ENCODE measurements at places on chromosomes 5 and 9.
A peak's percentile ranks its signal among the peaks of the same experiment; 100 is the strongest.

GRCh38 chr5:18393565-18394442 is 759.5 kb downstream of the TAF11L14 start:
- peak; percentile 48 for DNase-seq

DNA sequence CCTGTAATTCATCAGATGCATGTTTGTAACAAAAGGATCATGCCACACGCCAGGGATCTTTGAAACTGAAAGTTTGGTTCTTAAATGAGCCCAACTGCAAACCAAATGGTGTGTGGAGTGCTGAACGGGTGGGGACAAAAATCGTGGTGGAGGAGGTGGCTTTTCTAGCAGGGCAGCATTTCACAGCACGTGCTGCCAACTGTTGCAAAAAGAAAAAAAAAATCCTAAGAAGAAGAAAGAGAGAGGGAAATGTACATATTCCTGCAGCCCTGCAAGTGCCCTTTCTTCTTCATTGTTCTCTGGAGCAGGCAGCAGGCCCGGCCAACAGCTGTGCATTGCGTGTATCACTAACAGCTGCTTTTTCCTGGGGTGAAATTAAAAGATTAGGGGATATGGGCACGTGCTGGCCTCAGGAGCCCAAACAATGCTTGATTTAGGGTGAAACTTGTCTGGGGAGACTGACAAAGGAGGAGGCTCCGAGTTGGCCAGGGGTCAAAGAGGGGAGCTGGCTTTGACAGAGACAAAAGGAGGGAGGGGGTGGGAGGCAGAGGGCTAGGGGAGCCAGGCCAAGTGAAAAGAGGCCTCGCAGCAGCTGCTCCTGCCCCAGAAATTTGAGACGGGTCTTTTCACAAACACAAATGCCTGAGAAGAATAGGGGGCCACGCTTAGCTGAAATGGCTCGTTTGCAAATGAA is 73.0 kb downstream of the GADD45G start:
- no peak for DNase-seq

DNA sequence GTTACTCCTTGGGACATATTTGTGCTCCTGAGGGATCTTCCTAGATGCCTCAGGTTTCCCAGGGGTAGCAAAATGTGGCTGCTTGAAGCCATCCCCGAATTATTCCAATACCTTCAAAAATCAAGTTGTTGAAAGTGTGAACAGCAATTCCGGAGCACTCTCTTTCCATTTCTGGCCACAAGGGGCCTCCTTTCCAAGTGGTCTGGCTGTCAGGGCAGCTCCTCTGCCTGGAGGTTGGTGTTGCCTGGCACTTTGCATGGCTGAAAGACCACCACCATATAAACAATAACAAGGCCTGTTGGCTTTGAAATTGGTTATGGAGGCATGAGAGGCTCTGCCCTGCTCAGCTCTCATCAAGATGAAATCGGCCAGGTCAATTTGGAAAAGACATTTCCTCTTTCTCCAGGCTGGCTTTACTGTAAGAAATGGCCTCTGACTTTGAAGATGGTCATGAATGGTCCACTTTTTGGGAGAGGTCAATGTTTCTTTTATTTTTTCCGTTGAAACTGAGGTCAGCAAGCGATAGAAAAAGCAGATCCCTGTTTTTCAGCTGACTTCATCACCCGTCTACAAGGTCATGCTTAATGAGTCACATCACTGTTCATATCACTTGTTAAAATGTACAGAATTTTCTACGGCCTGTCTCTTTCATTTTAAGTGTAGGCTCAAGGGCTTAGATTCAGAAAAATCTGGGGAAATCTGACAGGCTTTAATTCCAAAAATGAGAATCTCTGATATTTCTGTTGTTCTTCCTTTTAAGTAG is 481.1 kb upstream of the ZNF608 start:
- DNase-seq: no peak

DNA sequence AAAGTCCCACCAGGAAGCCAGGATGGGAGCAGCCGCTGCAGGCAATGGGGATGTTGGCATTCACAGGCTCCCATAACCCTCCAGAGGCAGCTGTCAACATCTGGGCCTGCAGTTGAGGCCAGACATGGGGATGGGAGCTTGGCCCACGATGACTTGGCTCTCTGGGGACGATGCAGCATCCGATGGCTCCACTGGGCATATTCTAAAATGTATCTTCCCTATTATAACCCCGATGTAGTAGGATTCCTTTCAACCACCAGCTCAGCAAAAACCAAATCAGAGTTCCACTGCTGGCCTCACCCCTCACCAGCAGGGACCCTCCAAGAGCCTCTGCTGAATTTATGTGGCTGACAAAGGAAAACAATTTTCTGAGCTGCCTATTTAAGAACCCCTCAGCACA is 7.1 kb downstream of the SPRY4 start:
- DNase-seq: no peak

DNA sequence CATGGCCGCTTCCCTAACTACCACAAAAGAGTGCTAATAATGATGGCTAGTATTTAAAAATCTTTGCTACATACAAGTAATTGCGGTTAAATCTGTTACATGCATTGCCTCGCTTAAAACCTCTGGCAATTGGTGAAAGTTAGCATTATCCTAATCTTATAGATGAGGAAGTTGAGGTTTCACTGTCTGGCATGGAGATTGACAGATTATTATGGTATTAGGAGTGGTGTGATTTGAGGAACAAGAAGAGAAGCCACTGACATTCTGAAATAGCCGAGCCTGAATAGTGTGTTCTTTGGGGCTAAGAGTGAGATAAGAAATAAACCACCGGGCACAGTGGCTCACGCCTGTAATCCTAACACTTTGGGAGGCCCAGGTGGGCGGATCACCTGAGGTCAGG is 45.3 kb upstream of the DPYSL3 start:
- no peak for DNase-seq

GRCh38 chr5:39579750-39580149 is 155.0 kb upstream of the DAB2 start:
- DNase-seq: no peak

DNA sequence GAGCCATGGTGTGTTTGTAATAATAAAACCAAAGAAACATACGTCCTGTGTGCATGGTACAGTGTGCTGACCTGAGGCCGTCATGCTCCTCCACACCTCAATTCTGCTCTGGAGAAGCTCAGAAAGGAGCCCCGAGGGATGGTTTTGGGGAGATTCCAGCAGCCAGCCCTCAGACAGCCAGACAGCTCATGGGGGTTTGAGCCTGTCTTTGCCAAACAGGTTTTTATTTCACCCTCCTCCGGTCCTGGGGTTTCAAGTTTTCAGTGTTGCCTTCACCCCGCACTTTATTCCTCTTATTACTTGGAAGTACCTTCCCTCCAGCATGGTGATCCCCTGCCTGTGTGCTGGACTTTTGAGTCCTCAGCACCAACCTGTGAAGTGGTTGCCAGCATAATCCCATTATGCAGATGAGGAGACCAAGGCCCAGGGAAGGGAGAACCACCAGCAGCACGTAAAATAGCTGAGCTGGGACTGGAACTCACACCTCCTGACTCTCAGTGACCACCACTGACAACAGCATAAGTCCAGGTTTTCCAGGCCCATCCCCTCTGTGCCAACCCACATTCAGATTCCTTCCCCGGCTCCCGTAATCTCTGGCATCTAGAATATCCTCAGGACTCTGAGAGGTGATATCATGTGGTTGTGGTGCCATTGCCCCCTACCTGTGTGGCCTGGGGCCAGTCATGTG is 35.1 kb downstream of the TGFBI start:
- DNase-seq: no peak

DNA sequence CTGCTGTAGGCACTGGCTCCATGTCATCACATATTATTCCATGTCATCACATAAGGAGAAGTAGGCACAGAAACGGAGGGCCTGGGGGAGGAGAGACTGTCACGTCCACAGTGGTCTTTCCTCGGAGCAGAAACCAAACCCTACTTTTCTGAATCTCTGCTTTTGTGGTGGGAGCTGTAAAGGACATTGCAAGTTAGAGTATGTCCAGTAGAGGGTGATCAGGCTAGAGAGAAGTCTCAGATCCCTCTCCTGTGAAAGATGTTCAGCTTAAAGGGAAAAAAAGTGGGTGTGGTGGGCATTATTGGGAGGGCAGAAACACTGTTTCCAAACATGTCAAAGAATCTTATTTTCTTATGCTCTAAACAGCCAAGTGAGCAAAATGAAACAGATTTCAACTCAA is 19.4 kb upstream of the FBP2 start:
- DNase-seq: no peak

- DNase-seq: no peak
These were observed 472.8 kb downstream of the DMRTA1 start for GRCh38 chr9:22919423-22919822.

DNA sequence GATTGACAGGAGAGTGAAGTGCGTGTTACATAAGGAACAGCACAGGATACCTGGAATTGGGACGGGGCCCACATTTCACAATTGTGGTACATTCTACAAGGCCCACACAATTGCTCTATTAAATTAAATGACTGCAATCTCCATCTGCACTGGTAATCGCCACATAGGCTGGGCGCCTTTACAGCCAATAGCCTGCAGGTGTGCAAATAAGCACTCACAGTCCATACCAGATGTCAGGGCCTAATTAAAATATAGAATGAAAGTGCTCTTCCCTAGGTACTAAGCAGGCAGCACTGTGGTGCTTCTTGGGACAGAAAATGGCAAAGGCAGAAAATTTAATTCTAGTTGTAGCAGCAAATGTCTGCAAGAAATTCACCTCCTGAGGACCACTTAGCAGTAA is 82.7 kb downstream of the ATP10B start:
- no peak for DNase-seq

DNA sequence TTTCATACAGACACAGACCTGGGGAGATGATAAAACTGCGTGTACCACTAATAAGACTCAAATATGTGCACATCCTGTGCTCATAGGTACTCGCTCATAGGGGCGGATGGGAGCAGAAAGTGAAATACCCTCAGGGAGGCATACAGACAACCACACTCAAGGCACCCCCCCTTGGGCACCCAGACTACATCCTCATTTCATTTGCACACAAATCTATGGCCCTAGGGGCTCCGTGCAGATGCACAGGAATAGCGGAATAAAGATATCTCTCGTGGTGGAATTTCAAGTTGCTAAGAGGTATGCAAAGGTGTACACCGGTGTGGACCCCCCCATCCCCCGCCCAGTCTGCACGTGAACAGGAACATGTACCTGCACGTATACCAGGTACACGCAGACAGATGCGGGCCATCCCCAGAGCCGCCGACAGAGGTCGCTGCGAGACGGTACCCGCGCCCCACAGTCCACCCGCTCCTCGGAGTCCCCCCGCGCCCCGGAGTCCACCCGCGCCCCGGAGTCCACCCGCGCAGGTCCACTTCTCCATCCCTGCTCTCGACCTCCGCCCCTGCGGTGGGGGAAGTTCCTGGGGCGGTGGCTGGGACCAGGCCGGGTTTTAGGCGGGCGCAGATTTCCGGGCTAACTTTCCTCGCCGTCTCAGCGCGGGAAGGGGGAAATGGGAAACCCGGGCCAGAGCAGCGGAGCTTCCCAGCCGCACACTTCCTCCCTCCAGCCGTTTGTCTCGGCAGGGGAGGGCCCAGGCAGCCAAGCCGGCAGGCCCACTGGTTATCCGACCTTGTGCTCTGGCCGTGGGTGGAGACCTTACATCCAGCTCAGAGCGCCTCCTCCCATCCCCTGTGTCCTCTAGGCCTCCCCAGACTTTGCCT is 1.0 kb upstream of the IL12B start:
- peak; percentile 80 for DNase-seq

GRCh38 chr5:102596951-102597350 is 98.2 kb upstream of the SLCO6A1 start:
- no peak for DNase-seq

GRCh38 chr9:128723352-128723865 is 518 bp downstream of the ZDHHC12 start:
- no peak for DNase-seq

- DNase-seq: peak; percentile 76
These were observed 7.8 kb downstream of the FOXI1 start for GRCh38 chr5:170113522-170113900.

- peak; percentile 86 for DNase-seq
These were observed 57.3 kb downstream of the GADD45G start for GRCh38 chr9:89661956-89662717.

GRCh38 chr5:8686707-8687106 is 817.8 kb downstream of the MTRR start:
- DNase-seq: no peak
